ENCODE measurements at places on chromosomes 5 and 9.

DNA sequence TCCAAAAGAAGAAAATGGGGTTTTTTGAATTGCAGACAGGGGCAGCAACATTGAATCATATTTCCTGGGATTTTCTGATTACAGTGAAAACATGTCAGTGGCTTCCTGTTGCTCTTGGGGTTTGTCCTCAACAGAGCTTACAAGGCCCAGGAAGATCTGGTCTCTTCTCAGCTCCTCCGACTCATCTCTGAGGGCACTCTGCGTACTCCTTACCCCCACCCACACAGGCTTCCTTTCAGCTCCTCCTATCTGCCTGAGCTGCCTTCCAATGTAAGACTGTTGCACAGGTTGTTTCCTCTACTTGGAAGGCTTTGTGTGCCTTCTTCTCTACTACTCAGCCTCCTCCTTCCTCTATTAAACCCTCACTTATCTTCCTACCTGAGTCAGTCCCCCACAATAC, 245.1 kb upstream of the MEF2C start:
- DNase-seq, result no peak

GRCh38 chr9:29393064-29393463, 1819.8 kb upstream of the C9orf72 start:
- DNase-seq, result no peak

- no peak for DNase-seq
Measured at GRCh38 chr5:7794823-7795222, 56.1 kb downstream of the CFAP90 start.

DNA sequence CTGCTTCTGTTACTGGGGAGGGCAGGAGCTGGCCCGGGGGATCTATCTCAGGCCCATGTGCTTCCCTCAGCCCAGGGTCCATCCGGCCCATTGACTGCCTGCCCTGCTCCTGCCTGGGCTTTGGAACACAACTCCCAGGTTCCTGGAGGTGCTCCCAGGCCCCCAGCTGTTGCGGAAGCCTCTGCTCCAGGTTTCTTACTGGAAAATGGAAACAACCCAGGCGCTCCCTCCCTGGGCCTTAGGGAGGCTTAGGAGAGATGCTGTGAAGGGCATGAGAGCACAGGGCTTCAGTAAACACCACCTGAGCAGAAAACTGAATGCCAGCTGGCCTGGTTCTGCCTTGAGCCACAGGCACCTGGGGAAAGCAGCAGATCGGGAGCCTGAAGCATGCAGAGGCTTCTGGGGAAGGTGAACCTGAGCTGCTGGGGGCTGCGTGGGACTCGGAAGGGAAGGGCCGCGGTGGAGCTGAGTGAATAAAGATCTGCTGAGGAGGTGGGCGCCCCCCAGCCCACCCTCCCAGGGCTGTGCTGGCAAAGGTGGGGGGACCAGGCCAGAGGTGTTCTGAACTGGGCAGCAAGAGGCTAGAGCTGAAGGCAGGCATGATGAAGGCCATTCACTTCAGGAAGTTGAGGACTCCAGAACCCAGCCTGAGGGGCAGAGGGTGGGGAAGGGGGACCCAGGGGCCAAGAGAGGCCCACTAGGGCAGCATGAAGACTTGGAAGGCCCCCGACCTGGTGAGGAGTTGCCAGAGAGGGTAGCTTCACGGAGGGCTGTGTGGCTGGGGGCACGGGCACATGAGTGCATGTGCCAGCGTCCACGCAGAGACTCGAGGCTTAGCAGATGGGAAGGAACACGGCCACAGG, 64.8 kb downstream of the SHB start:
- DNase-seq, result no peak

DNA sequence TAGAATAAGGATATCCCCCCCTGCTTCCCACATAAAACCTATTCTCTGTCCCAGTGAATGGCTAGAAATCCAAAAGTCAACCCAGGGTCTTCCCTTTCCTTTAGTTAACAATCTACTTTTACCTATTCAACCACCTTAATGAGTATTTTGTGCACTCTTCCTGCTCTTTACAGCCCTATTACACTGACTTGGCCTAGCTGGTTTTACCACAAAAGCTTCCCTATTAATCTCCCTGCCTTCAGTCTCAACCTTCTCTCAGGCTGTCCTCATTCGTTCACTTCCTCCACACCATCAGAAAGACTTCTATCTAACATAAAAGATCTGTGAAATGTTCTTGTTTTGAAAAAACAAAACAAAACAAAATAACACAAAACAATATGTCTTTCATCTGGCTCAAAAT, 16.2 kb downstream of the CTNNAL1 start:
- DNase-seq, result no peak

DNA sequence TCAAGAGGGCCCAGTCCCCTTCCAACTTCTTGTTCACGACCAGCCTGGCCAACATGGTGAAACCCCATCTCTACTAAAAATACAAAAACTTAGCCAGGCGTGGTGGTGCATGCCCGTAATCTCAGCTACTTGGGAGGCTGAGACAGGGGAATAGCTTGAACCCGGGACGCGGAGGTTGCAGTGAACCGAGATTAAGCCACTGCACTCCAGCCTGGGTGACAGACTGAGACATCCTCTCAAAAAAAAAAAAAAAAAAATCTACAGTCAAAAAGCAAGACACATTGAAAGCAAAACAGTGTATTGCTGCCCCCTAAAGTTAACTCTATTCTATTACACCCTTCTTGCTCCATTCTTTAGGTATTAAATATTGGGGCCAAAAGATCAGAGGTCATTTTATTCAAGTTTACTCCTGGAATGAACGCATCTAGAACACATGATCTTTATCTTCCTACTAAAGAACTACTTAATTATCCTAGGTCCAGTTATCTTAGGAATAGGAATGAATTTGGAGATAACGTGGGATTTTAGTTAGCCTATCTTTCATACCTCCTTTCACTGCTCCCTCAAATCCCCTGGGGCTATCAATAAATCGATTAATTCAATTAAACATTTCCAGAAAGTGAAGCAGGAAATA, 2.4 kb downstream of the ATG12 start:
- DNase-seq, result no peak

DNA sequence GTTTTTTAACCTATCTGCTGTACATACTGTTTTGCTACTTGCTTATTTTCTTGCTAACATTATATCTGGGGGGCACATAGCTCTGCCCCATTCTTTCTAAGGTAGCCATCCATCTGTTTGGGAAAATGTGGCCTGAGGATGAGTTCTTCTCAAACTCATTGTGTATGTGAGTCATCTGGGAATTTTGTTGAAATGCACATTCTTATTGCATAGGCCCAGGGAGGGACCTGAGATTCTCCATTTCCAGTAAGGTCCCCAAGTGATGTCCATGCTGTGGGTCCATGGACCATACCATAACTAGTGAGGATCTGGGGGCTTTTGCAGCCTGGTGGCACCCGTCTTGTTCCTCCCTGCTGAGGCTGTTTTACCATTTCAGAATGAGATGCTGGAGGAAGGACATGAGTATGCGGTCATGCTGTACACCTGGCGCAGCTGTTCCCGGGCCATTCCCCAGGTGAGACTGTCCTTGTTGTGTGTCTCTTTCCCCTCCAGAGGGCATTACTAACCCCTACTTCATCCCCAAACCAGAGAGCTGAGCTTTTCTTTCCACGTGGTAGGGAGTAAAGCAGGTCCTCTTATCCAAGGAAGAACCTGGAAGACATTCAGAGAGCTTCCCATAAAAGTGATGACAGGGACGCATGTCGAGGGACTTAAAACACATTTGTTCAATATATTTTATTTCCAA, 28.6 kb downstream of the CYFIP2 start:
- DNase-seq, result no peak
